Activated T-helper 2 cell treated with anti-CD3 and anti-CD28 coated beads, Interferon-gamma antibody, Interleukin-2, Interleukin-4, amounts not matched to agents 10 μg/mL and 5 μg/mL and 100 μg/mL, durations not matched to agents 14 hours and 24 hours and 36 hours (primary cell): ENCODE measurements at places on chromosomes 4 and X.

- no peak overlapping the region for H3K4me3 ChIP-seq
- H3K4me1 ChIP-seq: no peaks in the 10 kb centered on the region
- no peak for DNase-seq
- H3K27me3 ChIP-seq: no peaks in the 10 kb centered on the region
Observed at GRCh38 chr4:135485371-135485770, 1283.8 kb upstream of the PABPC4L start.

GRCh38 chrX:154738011-154738738 is 12.7 kb downstream of the GAB3 start:
- H3K36me3 ChIP-seq: peaks cover 17% of the 10 kb centered on the region
- H3K4me1 ChIP-seq: peaks cover 68% of the 10 kb centered on the region
- peak overlapping the region; percentile 76 for H3K27ac ChIP-seq
- H3K4me3 ChIP-seq: peak overlapping the region; percentile 39

DNA sequence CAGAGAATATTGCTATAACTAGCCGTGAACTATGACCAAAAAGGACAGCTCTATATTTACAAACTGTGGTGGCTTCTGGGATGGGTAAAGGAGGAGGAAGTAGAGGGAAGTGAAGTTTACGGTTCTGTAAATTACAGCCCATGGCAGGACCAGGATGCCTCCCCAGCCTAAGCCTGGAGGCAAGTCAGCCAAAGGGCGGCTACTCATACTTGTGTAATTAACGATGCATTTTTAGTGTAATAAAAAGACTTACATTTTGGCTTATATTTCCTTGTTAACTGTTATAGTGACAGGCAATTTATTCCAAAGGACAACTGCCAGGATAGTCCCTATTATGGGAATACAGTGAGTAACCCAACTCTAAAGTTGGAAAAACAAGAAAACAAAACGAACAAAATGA is 139.9 kb upstream of the OTUD4 start:
- no peak for DNase-seq
- no peak overlapping the region for H3K4me3 ChIP-seq
- no peaks in the 10 kb centered on the region for H3K36me3 ChIP-seq
- H3K27me3 ChIP-seq: peaks cover 10% of the 10 kb centered on the region
- H3K27ac ChIP-seq: no peak overlapping the region
- H3K4me1 ChIP-seq: no peaks in the 10 kb centered on the region

GRCh38 chr4:39732728-39733127 is 34.8 kb downstream of the UBE2K start:
- H3K4me1 ChIP-seq: peaks cover 14% of the 10 kb centered on the region
- H3K27ac ChIP-seq: no peak overlapping the region
- no peak overlapping the region for H3K4me3 ChIP-seq
- DNase-seq: no peak
- no peaks in the 10 kb centered on the region for H3K27me3 ChIP-seq
- peaks cover 13% of the 10 kb centered on the region for H3K36me3 ChIP-seq
